ENCODE measurements at places on chromosomes 7 and 10. TPM values are rescaled to one million over a fixed set of nuclear protein-coding genes. Genes with fewer than 3 reads are reported as not detected.

DNA sequence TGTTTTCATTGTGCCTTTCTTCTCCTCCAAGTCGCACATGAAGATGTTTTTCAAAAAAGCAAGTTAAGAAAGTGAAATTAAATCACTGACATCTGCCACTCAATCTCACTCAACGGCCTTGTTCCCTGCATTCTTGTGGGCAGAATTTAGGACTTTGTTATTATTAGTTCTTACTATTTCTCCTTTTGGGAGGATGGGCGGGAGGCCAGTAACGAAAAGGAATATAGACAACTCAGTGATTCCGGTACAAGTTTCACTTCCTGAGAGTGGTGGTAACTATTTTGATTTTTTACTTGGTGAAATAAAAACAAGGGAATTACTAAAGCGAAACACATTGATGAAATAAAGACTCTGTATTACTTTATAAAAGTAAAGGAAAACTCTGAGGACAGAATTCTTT lies 231.9 kb upstream of the HABP2 start:
- DNase-seq: no peak

Gene MYL10
- not detected for total RNA-seq

DNA sequence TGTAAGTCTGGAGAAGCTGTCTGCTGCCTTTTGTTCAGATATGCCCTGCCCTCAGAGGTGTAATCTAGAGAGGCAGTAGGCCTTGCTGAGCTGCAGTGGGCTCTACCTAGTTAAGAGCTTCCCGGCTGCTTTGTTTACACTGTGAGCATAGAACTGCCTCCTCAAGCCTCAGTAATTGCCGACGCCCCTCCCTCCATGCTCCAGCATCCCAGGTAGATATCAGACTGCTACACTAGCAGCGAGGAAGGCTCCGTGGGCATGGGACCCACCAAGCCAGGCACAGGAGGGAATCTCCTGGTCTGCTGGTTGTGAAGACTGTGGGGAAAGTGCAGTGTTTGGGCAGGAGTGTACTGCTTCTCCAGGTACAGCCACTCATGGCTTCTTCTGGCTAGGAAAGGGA lies 26.4 kb upstream of the CXCL12 start:
- no peak for DNase-seq

Gene MEOX2
- total RNA-seq: 9.9 TPM

Gene OGA
- 184 TPM for total RNA-seq

- no peak for DNase-seq
Observed at GRCh38 chr7:95316588-95316987, 7.7 kb downstream of the PON1 start.

DNA sequence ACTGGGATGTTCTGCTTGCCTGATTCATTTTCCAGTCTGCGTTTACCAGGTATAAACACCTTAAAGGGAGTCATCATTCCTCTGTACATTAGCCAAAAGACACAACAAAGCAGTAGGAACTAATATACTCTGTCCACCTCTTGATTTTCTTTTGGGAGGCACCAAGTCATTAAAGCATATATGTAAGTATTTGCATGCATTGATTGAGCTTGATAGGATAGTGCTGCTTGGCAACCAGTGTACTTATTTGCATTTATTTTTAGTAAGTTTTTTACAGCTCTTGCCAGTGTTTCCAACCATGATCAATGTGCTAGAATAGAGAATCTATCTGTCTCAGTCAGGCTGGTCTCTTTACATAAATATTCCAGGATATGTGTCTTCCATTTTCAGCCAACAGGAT lies 353.3 kb upstream of the SEMA3C start:
- no peak for DNase-seq

DNA sequence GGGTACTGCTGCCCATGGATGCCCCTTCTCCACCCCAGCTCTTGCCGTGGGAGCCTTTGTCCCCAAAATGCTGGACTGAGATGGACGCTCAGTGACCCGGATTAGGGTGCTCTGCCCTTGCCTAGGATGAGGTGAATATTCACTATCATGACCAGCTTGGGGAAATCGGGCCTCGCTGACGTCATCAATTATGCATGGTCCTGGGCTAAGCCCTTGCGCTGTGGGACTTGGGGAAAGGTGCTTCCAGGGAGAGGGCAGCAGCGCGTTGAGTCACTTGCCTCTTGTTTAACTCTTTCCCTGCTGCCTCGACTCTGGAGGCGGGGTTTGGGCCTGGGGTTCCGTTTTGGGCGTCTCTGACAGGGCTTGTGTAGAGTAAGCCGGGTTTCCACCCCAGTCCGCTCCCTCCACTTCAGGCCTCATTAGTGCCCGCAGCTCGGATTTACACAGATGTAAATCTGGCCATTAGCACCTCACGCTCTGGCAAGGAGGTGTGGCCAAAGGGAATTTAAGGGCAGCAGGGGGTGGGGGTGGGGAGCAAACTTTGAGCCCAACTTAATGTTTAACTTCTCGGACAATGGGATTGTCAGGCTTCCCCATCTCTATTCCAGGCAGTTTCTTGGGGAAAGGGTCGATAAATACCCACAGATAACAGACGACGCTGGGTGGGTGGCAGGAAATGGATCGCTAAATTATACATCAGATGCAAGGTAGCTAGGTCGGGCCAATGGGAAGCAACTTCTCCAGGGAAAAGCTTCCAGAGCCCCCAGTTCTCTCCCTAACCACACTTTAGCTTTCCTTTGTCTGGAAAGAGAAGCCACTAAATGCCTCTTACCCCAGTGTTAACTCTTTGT lies 51.3 kb upstream of the TCF7L2 start:
- DNase-seq: no peak
